Mesangial cell (primary cell): ENCODE measurements at places on chromosomes 1 and 21. TPM values are rescaled to one million over a fixed set of nuclear protein-coding genes. Genes with fewer than 3 reads are reported as not detected.

The RER1 gene
- 56.7 and 64.4 TPM in 2 replicates for total RNA-seq

The MAP3K7CL gene
- 8.1 and 10.9 TPM in 2 replicates for total RNA-seq

The ZNF683 gene
- total RNA-seq = not detected in 2 replicates

The CAPN2 gene
- 298 and 366 TPM in 2 replicates for total RNA-seq
